ENCODE measurements at places on chromosomes 2 and 18.

- no peak for DNase-seq
Measured at GRCh38 chr2:120535081-120535480, 189.1 kb downstream of the INHBB start.

DNA sequence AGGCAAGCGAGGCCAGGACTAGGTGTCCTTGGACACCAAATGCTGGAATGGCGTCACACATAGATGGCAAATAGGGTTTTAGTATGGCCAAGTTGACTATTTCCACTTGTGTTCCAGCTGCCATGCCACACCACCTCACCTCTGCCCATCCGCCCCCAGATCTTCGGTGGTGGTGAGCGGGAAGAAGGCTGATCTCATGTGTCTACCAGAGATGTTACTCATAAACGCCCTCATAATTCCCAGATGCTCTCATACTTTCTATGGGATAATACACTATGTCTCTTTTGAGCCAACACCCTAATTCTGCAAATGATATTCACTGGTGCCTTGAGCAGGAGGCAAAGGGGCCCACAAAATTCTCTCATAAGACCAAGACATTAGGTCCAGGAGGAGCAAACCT, 281.1 kb upstream of the FN1 start:
- DNase-seq = no peak

GRCh38 chr2:151043484-151043883, 218.2 kb downstream of the RBM43 start:
- no peak for DNase-seq

GRCh38 chr2:240143801-240144648, 3.6 kb upstream of the OTOS start:
- peak; percentile 60 for DNase-seq

GRCh38 chr2:130878316-130878715, 41.6 kb downstream of the ARHGEF4 start:
- DNase-seq = no peak

DNA sequence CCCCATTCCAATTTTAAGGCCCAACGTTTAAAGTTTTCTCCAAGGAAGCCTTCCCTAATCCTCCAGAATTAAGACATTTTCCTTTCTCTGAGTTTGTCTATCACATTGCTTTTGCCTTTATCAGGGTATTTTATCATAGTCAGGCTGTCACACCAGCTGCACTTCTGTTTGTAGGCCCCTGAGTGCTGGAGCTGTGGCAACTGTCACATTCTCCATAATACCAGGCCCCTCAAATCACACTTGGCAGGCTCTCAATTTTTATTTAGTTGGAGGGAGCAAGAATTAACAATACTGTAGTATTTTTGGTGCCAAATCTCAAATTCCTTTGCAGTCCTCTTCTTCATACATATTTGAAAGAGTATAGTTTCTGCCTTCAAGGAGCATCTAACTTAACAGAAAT, 122.2 kb downstream of the FSHR start:
- no peak for DNase-seq

DNA sequence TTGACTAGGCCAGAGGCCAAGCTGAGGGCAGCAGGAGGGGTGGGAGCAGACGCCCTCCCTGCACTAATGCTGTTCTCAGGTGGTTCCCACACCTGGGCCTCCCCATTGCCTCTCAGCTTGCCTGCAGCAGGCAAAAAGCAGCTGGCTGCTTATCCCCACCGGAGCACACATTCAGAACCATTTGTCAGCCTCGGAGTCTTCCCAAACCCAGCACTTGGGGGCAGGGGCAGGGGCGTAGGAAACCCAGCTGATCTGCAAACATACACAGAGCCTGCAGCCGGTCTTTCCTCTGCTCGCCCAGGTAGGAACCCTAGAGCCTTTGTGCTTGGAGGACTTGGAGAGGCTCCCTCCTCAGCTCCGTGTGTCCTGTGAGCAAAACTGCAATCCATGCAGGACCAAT, 249.8 kb downstream of the CYP26B1 start:
- no peak for DNase-seq

Measured in GM18507 (cell line).